Stimulated activated CD4-positive, alpha-beta T cell treated with anti-CD3 and anti-CD28 coated beads, Interleukin-1b, Interleukin-23, amount 100 ng/mL, for 1 hour (primary cell): ENCODE measurements at places on chromosomes 5 and 9.

DNA sequence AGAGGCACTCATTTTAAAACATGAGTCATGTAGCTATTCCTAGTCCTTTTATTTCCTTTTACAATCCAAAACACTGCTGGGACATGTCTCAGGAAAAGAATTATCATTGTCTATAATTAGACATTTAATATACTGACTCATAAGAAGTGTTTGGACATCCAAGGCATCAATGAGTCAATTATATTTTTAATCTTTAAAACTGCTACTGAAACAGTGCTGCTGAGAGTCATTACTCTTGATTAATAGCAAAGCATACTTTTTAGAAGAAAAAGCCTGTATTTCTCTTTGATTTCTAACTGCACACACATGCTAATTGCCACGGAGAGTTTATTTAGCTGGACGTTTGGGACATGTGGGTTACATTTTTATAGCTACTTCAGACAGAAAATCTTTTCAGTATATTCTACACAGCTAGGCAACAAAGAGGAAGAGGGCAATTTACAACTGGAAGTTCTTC, 1249.0 kb upstream of the CDH18 start:
- no peak for DNase-seq

- DNase-seq = no peak
Measured at GRCh38 chr9:13811876-13812275, 502.1 kb downstream of the NFIB start.

- no peak for DNase-seq
Measured at GRCh38 chr5:15255576-15255975, 244.4 kb upstream of the FBXL7 start.

DNA sequence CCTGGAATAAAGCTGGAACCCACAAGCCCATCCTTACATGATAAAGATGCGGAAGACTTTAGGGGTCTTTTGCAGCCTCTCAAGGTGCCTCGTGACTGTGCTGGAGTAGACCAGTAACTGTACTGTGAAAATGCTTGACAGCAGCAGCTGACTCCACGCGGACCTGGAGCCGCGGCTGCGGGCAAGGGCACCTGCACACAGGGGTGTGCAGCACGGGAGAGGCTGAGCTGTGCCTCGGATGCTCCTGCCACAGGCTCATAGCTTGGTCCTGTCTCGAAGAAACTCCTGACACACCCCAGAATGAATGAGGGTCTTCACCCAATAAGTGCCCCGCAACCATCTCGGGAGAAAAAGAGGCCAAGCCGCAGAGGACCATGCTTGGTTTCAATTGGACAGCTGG, 40.3 kb upstream of the CEP72 start:
- DNase-seq = no peak

DNA sequence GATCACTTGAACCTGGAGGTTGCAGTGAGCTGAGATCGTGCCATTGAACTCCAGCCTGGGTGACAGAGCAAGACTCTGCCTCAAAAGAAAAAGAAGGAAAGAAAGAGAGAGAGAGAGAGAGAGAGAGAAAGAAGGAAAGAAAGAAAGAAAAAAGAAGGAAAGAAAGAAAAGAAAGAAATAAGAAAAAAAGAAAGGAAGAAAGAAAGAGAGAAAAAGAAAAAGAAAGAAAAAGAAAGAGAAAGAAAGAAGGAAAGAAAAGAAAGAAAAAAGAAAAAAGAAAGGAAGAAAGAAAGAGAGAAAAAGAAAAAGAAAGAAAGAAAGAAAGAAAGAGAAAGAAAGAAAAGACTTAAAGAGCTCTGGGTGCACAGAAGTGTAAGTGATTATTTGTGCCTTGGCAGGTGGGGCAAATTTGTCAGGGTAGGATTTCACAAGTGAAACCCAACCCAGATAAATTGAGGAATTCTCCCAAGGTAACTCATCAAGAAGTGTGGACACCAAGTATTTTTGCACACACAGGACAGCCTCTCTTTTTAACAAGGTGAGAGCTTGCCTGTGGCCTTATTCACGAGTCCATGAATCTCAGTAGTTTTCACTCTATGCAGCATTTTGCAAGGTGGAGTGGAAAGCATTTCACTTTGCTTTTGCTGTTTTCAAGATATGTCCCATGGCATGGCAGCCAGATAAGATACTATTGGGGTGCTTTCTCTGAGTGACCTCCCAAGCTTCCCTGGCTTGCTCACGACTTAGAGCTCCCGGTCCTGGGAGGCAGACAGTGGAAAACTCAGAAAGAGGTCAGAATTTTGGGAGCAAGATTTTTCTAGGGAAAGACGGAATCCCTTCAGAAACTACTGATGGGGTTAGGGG, 57.8 kb downstream of the C9orf153 start:
- DNase-seq = no peak

DNA sequence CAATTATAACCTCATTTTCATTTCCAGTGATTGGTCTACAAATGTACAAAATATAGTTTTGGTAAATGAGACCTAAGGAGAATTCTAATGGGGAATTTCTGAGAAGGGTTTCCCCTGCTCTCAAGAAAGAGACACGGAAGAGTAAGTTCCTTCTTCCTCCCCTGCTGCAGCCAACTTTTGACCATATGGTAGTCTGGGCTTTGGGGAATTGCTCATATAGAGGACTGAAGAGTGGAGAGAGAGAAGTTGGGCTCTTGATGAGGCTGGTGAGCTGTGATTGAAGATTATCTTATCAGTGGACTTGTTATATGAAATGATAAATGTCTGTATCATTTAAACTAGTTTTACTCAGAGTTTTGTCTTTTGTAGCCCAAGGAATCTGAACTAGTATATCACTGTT, 4.3 kb upstream of the LNPEP start:
- no peak for DNase-seq

DNA sequence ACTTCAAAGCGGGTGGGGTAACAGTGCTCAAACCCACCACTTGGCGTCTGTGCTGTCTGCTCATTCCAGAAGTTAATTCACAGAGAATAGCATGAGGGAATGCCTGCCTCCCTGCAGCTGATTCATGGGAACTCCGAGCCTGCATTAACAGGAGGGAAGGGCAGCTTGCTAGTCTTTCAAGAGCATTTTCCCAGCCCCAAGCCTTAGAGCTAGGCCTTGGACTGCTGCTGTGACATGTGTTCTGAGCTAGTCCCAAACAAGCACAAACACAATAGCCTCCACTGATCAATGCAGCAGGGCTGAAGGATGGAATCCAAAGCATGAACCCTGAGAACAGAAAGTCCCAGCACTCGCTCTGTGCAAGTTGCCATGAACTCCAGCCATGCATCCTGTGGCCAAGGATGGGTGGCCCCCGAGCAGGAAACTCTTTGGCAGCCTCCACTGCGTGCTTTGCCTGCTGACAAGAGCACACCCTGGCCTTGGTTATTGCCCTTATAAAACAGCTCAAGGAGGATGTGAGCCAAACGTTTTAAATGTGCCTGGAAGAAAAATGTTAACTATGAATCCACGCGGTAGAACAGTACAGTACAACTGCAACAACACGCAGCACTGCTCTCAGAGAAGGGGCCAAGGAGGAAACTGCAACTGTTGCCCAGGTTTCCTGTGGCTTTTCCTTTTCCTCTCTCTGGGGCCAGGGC, 653.1 kb upstream of the KLF4 start:
- no peak for DNase-seq

- no peak for DNase-seq
Measured at GRCh38 chr5:179373961-179374505, 28.8 kb upstream of the ADAMTS2 start.

GRCh38 chr5:55333811-55334210, 26.0 kb downstream of the MTREX start:
- DNase-seq = no peak

DNA sequence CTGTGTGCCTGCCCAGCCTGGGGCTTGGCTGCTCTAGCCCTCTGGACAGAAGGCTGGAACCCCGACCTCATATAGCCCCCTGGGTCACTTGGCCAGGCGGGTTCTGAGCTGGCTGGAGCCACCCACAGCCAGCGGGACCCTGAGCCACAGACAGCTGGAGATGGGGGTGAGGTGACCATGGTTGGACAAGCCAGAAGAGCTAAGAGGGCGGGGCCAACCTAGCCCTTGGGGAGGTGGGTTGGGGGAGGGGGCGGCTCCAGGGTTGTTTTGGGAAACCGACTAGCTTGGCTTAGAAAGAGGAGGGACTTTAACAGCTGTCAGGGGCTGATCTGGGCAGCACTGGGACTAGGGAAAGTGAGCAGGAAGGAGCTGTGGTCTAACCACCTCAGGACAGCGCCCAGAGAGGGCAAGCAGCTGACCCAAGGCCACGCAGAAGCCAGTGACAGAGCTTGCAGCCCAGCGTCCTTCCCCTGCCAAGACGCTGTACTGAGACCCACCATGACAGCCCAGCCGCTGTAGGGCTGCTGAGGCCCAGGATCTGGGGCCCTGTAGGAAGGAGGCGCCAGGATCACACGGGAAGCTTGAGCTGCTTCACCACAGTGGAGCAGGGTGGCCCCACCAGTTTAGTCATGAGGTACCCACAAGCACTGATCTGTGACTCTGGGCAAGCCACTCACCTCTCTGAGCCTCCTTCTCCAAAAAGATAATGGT, 2.2 kb downstream of the AIF1L start:
- DNase-seq = no peak

DNA sequence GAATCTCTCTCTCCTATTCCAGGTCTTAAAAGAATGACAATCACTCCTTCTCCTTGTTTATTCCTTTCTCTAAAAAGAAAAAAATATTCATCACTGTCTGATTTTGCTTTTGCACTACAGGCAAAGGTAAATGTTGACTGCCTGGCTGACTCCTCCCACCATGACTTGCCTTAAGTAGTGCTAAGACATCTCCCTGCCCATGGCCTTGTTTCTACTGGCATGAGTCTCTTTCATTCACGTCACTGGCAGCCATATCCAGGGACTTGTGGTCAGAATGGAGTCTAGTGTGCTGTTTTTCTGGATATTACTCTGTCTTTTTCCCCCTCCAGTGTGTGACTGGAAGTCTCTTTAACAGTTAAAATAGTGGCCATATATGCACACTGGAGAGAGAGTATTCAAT, 522.9 kb upstream of the DAB2 start:
- no peak for DNase-seq

DNA sequence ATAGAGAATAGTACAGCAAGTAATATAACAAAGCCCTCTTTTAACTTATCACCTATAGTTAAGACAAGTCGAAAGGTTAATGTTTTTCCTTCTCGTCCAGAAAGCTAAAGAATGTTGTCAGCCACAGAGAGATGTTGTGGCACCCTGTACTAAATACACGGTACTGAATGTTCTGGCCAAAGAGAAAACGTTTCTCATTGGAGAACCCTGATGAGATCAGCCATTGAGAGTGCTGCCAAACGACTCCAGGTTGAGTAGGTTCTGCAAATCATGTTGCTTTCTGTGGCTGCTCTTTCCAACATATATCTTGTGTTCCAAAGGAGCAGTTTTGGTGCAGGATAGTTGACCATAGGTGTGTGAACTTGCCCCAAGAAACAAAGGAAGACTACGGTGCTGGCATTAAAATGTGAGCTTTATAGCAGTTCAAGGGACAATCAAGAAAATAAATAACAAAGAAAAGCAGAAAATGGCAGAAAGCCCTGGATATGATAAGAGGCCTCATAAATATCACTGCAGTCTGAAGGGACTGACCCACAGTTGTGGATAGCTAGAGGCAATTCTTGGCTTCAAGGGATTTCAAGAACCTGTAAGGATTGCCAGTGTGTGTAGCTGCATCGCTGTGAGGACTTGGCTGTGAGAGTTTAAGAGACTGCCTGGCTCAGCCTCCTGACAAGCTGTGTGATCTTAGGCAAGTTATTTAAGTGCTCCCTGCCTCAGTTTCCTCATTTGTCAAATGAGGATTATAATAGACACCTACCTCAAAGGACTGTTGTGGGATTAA, 102.7 kb downstream of the ARHGEF28 start:
- DNase-seq = no peak

GRCh38 chr9:26682796-26683496, 209.7 kb downstream of the CAAP1 start:
- DNase-seq = no peak

GRCh38 chr5:131330031-131330430, 66.2 kb downstream of the CDC42SE2 start:
- no peak for DNase-seq

- DNase-seq = no peak
Measured at GRCh38 chr5:77797136-77797535, 21.0 kb upstream of the TBCA start.

DNA sequence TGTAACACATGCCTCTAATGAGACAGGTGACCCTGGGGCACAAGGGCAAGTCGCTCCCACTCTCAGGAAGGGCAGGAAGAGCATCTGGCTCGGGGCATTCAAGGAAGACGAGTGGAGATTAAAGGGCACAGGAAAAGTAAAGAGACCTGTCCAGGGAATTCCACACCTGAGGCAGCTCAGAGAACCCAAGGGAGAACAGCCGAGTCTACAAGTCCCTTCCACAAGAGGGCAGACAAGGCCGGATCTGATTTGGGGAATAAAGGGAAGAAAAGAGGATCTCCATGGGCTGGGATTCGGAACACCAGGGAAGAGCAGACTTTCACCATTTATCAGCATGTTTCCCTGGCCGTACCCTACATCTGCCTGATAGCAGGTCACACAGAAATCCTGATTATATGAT, 28.1 kb downstream of the GPX3 start:
- DNase-seq = no peak

DNA sequence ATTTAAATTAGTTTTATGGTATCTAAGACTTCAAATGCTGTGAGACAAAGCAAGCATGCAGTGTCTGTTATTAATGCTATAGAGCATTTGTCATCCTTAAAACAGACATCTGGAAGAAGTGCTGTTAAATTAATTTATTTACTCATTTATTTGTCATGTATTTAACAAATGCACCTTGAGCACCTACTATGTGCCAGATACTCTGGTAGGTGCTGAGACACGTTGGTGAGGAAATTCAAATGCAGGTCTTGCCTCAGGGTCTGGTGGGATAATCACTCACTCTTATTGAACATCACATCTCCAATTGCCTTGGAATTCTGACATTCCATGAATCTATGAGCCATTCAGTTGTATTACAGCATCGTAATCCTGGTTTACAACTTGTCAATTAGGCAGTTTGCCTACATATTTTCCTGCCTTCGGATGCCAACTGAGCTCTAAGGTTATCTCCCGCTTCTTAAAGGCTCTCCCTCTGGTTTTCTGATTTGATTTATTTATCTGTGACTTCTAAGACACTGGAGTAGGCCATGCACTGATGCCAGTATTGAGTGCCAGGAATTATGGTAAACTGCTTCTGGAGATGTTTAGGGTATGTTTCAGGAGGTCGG, 56.0 kb upstream of the RPS23 start:
- no peak for DNase-seq

DNA sequence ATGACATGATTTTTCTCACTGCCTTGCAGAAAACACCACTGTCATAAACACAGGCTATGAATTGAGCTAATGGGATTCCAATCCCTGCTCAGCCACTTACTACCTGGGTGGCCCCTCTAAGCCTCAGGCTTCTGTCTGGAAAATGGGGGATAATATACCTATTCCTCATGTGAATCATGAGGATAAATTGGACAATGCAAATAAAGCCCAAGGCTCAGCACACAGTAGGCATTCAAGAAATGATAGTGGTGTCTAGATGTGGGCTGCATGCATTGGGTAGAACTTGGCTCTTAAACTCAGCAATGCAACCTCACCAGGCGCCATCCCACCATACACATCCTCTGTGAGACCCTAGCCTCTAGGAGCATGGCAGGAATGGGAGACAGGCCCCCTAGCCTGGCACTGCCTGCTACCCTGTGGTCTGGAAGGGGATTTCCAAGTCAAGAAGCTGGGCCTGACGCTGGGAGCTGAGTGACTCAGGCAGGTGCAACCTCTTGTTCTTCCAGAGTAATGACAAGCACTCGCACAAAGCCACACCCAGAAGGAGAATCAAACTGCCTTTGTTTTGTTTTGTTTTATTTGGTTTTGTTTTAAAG, 2.3 kb upstream of the TNIP1 start:
- DNase-seq = peak; percentile 44
